ENCODE measurements at places on chromosomes 12 and 14.

- no peak for DNase-seq
These were observed 6.8 kb upstream of the RNU7-1 start for GRCh38 chr12:6936636-6937480.

GRCh38 chr14:106276326-106277267, 750.2 kb downstream of the TMEM121 start:
- no peak for DNase-seq

GRCh38 chr14:95666450-95666849, 19.8 kb upstream of the TCL1B start:
- DNase-seq, result no peak

DNA sequence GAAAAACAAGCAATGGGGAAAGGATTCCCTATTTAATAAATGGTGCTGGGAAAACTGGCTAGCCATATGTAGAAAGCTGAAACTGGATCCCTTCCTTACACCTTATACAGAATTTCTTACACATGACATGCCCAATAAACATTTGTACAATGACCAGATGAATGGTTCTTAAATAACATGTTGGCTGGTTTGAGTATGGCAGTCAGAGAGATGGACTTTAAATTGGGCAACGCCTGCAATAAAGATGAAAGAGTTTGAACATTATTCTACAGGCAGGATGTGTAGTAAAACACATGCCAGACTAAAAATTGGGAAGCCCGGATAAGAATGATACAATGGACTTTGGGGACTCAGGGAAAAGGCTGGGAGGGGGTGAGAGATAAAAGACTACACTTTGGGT, 360.6 kb upstream of the KITLG start:
- no peak for DNase-seq

DNA sequence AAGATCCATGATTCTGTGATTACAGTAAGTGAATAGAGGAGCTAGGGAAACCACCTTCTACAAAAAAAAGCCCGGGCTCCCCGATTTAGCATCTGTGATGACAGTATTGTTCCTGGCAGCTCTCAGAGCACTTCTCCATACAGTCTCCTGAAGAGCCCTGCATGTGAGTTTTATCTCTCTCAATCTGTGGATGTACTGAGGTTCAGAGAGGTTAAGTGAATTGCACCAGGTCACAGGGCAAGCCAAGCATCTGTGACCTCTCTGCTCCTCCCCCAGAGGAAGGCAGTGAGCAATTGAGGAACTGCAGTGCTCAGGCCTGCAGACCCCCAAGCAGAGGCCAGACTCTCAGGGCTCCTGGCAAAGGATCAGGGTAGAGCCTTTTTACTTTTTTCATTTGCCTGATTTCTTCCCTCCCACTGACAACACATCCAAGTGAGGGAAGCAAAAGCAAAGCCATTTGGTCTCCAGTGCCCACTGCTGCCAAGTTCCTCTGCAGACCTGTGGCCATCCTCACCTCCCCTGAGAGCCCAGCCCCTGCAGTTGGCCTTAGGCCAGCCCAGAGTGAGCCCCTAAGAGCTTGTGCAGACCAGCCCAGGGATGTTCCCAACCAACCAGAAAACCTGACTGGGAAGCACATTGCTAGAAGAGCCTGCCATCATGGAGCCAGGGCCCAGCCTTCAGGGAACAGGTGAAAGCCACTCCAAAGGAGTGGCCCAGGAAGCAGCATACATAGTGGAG, 47.6 kb upstream of the PNMA1 start:
- no peak for DNase-seq
